T-helper 17 cell (primary cell): ENCODE measurements at places on chromosomes 1 and 21.

GRCh38 chr1:9382643-9383491, 90.2 kb downstream of the SPSB1 start:
- H3K27me3 ChIP-seq = peaks cover 10% of the 10 kb centered on the region
- H3K4me3 ChIP-seq = no peak overlapping the region
- H3K4me1 ChIP-seq = no peaks in the 10 kb centered on the region
- DNase-seq = no peak

DNA sequence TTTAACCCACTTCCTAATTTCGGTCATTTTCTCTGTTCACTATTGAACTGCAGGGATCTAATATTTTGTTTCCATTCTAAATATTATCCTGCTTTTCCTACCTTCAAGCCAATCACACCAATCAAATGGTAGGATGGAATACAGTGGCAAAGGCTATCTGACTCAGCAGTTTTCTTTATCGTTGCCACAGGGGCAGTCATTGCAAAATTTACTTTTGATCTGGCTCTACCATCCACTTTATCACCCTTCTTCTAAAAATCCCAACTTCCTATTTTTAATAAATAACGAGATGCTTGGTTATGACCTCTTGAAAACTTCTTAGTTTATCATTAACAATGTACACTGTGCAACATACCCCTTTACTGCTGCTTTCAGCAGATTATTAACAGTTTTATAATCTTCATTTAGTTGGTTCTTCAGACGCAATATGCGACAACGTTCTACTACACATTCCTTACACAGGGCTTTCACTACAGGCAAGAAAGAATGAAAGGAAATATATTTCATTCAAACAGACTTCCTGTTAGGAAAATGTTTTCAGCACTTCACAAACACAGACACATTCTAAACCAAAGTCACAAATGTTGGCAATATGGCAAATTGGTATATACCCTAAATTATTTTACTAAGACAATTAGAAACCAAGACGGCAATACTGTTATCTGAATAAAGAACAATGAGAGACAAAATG, 52.3 kb upstream of the RAP1GAP start:
- peaks cover 7% of the 10 kb centered on the region for H3K36me3 ChIP-seq
- peaks cover 8% of the 10 kb centered on the region for H3K4me1 ChIP-seq
- H3K4me3 ChIP-seq = no peak overlapping the region
- H3K27me3 ChIP-seq = no peaks in the 10 kb centered on the region
- peak overlapping the region; percentile 81 for H3K27ac ChIP-seq
- DNase-seq = no peak

GRCh38 chr1:91750398-91750996, 135.5 kb downstream of the TGFBR3 start:
- H3K27ac ChIP-seq = no peak overlapping the region
- no peak overlapping the region for H3K4me3 ChIP-seq
- peaks cover 19% of the 10 kb centered on the region for H3K4me1 ChIP-seq
- H3K36me3 ChIP-seq = no peaks in the 10 kb centered on the region
- no peaks in the 10 kb centered on the region for H3K27me3 ChIP-seq
- DNase-seq = no peak

DNA sequence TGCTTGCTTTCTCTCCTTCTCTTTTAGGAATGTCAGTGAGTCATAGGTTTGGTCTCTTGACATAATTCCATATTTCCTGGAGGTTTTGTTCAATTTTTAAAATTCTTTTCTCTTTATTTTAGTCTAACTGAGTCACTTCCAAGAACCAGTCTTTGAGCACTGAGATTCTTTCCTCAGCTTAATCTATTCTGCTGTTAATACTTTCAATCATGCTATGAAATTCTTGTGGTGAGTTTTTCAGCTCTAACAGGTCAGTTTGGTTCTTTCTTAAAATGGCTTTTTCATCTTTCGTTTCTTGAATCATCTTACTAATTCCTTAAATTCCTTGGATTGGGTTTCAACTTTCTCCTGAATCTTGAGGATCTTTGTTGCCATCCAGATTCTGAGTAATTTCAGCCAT, 321.0 kb downstream of the PTBP2 start:
- no peaks in the 10 kb centered on the region for H3K36me3 ChIP-seq
- H3K4me1 ChIP-seq = no peaks in the 10 kb centered on the region
- H3K27ac ChIP-seq = no peak overlapping the region
- no peak overlapping the region for H3K4me3 ChIP-seq
- peaks cover 7% of the 10 kb centered on the region for H3K27me3 ChIP-seq

DNA sequence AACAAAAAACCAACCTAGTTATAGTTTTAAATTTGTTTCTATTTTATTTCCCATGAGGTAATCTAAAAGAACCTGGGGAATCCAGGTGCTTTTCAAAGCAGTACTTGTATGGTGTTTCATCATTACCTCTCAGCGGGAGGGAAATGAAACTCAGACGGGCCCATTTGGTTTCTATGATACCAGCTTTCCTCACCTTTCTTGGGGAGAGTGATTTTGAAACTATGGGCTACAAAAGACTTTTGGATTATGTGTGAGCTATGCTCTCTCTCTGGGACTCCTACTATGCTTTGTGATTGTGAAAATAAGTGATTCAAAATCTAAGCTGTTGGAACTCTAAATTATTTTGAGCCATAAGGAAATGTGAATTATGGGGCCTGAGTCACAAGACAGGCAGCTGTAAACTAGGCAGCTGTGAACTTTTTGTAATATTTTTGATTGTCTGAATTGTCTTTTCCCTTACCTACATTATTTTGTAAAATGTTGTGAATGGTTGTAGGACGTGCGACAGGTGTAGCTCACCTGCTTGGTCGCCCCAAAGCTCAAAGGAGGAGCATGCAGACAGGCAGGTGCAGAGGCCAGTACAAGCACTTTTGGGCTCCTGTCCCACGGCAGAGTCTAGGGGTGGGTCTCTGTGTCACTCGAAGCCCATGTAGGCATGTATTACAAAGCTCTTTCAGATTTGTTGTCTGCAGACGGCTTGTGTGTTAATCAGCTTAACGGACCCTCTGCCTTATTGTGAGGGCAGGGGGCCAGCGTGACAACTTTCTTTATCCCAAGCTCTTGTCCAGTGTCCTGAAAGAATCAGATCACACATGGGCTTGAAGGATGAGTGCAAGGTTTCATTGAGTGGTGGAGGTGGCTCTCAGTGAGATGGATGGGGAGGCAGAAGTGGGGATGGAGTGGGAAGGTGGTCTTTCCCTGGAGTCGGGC, 64.8 kb upstream of the BACH1 start:
- no peak for DNase-seq
- peaks cover 40% of the 10 kb centered on the region for H3K27me3 ChIP-seq
- no peak overlapping the region for H3K27ac ChIP-seq
- no peaks in the 10 kb centered on the region for H3K36me3 ChIP-seq
- peaks cover 17% of the 10 kb centered on the region for H3K4me1 ChIP-seq

GRCh38 chr21:40871099-40871498, 24.1 kb upstream of the DSCAM start:
- H3K4me3 ChIP-seq = no peak overlapping the region
- H3K27me3 ChIP-seq = no peaks in the 10 kb centered on the region
- H3K36me3 ChIP-seq = no peaks in the 10 kb centered on the region
- no peak overlapping the region for H3K27ac ChIP-seq
- no peak for DNase-seq

- H3K27ac ChIP-seq = no peak overlapping the region
- no peak overlapping the region for H3K4me3 ChIP-seq
- no peak for DNase-seq
- no peaks in the 10 kb centered on the region for H3K4me1 ChIP-seq
- H3K27me3 ChIP-seq = peaks cover 7% of the 10 kb centered on the region
These were observed 33.4 kb upstream of the RNPC3 start for GRCh38 chr1:103492003-103492625.

DNA sequence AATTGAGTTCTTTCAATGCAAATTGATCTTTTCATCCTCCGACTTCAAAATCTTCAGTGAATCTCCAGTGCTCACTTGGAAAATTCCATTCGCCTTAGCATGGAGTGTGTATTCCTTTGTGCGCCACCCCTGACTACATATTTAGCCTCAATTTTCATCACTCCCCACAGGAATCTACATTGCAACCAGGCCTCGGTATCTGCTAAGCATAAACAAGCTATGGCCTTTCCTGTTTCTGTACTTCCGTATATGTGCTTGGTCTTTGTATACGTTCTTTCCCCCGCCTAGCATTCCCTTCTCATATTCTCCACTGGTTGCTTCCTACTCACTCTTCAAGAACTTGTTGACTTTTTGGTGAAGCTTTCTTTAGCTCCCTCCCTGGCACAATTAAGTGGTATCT, 470.8 kb downstream of the LMO4 start:
- DNase-seq = no peak
- H3K27ac ChIP-seq = no peak overlapping the region
- H3K27me3 ChIP-seq = peaks cover 18% of the 10 kb centered on the region

GRCh38 chr1:7690496-7691182, 80.5 kb upstream of the VAMP3 start:
- H3K4me1 ChIP-seq = peaks cover 8% of the 10 kb centered on the region
- H3K27me3 ChIP-seq = peaks cover 11% of the 10 kb centered on the region
- H3K27ac ChIP-seq = no peak overlapping the region
- no peak overlapping the region for H3K4me3 ChIP-seq

- no peak overlapping the region for H3K4me3 ChIP-seq
- peaks cover 3% of the 10 kb centered on the region for H3K4me1 ChIP-seq
- H3K27ac ChIP-seq = no peak overlapping the region
These were observed 226.2 kb downstream of the KIF26B start for GRCh38 chr1:245380790-245381535.

GRCh38 chr1:33348194-33348593, 27.3 kb upstream of the A3GALT2 start:
- H3K36me3 ChIP-seq = peaks cover 4% of the 10 kb centered on the region
- H3K27ac ChIP-seq = peak overlapping the region; percentile 83
- H3K27me3 ChIP-seq = no peaks in the 10 kb centered on the region
- peaks cover 39% of the 10 kb centered on the region for H3K4me1 ChIP-seq
- H3K4me3 ChIP-seq = peak overlapping the region; percentile 97

GRCh38 chr1:170993151-170993550, 57.8 kb downstream of the MROH9 start:
- no peaks in the 10 kb centered on the region for H3K4me1 ChIP-seq
- DNase-seq = no peak
- H3K27ac ChIP-seq = no peak overlapping the region
- no peaks in the 10 kb centered on the region for H3K27me3 ChIP-seq
- H3K4me3 ChIP-seq = no peak overlapping the region

- H3K4me3 ChIP-seq = no peak overlapping the region
- peaks cover 5% of the 10 kb centered on the region for H3K4me1 ChIP-seq
- H3K27ac ChIP-seq = no peak overlapping the region
- DNase-seq = no peak
These were observed 41.8 kb downstream of the ETS2 start for GRCh38 chr21:38847556-38847955.

DNA sequence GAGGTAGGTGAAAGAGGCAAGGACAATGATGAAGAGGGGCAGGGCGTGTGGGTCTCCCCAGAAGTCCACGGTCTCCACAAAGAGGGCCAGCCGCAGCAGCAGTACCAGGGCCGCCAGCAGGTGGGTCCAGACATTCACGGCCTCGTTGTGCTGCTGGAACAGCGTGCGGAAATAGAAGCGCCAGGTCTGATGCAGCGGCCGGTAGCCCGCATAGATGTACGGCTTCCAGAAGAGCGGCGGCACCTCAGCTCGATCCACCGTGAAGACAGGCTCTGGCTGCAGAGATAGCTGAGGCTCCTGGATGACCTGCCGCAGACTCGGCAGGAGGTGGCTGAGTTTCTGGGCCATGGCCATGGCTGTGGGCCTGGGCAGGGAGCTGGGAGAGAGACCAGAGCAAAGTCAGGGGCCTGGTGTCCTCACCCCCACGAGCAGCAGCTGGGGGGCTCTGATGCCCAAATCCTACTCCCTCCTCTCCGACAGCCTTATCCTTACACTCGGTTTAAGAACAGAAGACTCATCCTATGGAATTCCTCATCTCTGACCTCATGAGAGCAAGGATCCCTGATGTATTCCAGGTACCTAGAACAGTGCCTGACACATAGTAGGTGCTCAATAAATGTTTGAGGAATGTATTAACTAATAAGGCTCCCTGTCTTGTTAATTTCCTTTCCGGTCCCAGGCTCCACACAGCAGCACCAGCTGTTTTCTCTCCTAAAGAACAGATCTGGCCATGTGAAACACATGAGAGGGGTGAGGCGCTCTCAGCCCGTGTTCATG, 4.4 kb upstream of the AUNIP start:
- no peak overlapping the region for H3K4me3 ChIP-seq
- no peaks in the 10 kb centered on the region for H3K36me3 ChIP-seq
- peaks cover 16% of the 10 kb centered on the region for H3K4me1 ChIP-seq
- DNase-seq = no peak
- peak overlapping the region; percentile 12 for H3K27ac ChIP-seq
- H3K27me3 ChIP-seq = no peaks in the 10 kb centered on the region

GRCh38 chr1:230382001-230382491, 44.1 kb downstream of the PGBD5 start:
- no peak overlapping the region for H3K27ac ChIP-seq
- no peaks in the 10 kb centered on the region for H3K36me3 ChIP-seq
- H3K4me3 ChIP-seq = no peak overlapping the region
- H3K4me1 ChIP-seq = no peaks in the 10 kb centered on the region
- DNase-seq = no peak

- DNase-seq = no peak
- H3K4me1 ChIP-seq = peaks cover 5% of the 10 kb centered on the region
- H3K4me3 ChIP-seq = no peak overlapping the region
- peaks cover 11% of the 10 kb centered on the region for H3K36me3 ChIP-seq
These were observed 19.3 kb upstream of the OPRD1 start for GRCh38 chr1:28792644-28793121.

GRCh38 chr1:10415211-10415930, 14.9 kb upstream of the CENPS start:
- peaks cover 17% of the 10 kb centered on the region for H3K36me3 ChIP-seq
- no peaks in the 10 kb centered on the region for H3K27me3 ChIP-seq
- DNase-seq = no peak

DNA sequence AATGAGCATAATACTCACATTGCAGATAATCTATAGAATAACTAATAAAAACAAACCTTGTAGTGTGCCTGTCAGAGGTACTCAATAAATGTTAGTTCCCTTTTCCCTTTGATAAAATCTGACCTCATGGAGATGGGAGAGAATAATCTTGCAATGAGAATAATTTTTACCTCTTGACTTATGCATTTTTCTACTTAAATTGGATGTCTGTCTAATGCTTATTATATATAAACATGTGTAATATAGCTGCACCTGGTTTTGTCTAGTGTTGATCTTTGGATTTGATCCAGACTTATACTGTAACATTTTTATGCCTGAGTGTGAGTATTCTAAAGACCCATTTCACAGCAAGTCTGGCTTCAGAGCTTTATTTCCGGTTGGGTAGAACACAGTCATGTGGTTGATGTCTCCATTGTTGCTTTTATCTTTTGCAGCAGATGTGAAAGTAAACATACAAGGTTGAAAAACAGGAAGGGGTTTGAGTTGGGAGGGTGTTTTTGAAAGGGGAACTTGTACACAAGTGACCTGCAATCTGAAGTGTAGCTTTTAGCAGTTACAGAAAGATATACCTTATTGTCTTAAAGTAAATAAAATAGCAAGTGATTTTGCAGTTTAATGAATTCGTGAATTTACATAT, 12.4 kb downstream of the EPB41 start:
- DNase-seq = no peak
- H3K27ac ChIP-seq = peak overlapping the region; percentile 98
- H3K27me3 ChIP-seq = no peaks in the 10 kb centered on the region
- no peaks in the 10 kb centered on the region for H3K36me3 ChIP-seq
- peaks cover 44% of the 10 kb centered on the region for H3K4me1 ChIP-seq
